Fibroblast of mammary gland (primary cell): ENCODE measurements at places on chromosomes 4 and X.

GRCh38 chr4:138910914-138911336, 104.7 kb upstream of the NOCT start:
- DNase-seq = peak; percentile 70

GRCh38 chrX:65451663-65452062, 82.9 kb downstream of the LAS1L start:
- peak; percentile 22 for DNase-seq

- DNase-seq = no peak
These were observed 119.2 kb downstream of the RAPGEF2 start for GRCh38 chr4:159222043-159222552.

DNA sequence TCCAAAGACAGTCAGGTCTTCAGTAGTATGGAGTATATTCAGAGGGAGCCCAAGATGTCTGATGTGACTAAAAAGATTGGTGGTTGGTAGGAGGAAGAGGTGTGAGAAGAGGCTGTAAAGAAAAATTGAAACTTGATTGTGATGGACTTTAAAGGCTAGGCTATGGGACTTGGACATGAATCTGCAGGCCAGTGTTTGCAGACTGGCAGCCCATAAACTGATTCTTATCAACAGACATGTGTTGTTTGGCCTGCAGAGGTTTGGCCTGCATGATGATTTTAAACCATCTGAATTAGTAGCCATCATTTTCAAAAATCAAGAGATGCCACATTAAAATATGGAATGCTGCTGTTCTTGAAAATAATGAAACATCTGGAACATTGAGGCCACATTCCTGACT, 5.4 kb upstream of the AR start:
- no peak for DNase-seq
